ENCODE measurements at places on chromosomes 5 and 9. TPM values are rescaled to one million over a fixed set of nuclear protein-coding genes. Genes with fewer than 3 reads are reported as not detected.

DNA sequence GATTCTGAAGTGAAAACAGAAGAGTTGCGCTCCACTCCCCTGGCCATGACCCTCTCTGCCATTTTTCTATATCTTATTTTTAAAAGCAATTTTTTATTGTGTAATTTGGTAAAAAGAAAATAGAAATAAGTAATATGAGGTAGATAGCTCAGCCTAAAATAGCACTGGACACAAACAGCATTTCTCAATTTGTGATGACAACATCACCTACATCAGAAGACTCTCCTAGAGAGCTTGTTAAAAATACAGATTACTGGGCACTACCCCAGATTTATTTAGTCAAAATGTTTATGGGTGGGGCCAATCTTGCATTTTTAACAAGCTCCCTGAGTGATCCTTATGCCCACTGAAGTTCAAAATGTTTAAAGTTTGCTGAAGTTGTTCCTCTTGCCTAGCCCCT, 40.5 kb upstream of the CCDC112 start:
- no peak for DNase-seq

- DNase-seq = no peak
Observed at GRCh38 chr5:149239917-149240316, 31.7 kb upstream of the AFAP1L1 start.

DNA sequence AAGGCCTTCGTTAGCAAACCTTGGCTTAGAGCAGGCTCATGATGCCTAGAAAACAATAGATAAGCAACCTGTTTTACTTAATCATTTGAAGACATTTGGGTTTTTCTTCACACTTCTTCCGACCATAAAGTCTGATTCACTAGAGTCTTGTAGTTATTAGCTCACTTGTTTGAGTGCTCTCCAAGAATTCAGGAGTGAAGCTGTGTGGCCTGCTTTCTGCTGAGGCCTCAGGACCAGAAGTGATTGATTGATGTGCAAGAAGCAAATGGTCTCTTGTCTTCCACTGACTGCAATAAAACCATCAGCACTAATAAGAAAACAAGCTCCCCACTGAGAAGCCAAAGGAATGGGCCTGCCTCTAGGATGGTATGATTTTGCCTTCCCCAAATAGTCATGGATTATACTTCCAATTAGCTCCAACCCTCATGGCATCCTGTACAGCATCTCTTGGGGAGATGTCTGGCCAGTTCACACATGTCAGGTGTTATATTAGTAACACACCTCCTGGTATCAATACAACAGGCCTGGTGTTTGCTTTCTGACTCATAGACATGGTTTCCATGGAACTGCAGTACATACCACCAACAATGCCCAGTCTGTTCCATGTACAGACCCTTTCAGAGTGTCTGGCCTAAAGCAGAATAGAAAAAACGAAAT, 317.6 kb downstream of the CWC27 start:
- DNase-seq = no peak

MELK gene
- total RNA-seq = 9.9 TPM

Data from left colon (tissue), 2 donors.